ENCODE measurements at places on chromosomes 6 and 20.

DNA sequence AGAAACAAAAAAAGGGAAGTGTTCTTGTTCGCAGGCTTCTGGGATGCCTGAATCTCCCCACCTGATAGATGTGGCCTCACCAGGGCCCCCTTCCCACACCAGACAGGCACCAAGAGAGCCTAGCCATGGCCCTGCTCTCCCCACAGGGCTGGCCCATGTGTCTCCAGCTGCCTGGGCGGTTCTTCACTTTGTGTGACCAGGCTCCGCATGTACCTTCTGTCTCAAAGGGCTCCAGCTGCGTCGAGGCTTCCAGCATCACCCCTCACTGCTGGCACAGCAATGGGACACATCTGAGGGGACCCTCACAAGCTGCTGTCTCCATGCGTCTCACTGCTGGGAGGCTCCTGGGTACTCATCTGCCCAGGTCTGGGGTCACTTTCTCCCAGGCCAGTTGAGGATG is 362.9 kb downstream of the ZFAND3 start:
- no peak for DNase-seq

- no peak for DNase-seq
Measured at GRCh38 chr20:63127700-63128364, 88.1 kb downstream of the YTHDF1 start.

DNA sequence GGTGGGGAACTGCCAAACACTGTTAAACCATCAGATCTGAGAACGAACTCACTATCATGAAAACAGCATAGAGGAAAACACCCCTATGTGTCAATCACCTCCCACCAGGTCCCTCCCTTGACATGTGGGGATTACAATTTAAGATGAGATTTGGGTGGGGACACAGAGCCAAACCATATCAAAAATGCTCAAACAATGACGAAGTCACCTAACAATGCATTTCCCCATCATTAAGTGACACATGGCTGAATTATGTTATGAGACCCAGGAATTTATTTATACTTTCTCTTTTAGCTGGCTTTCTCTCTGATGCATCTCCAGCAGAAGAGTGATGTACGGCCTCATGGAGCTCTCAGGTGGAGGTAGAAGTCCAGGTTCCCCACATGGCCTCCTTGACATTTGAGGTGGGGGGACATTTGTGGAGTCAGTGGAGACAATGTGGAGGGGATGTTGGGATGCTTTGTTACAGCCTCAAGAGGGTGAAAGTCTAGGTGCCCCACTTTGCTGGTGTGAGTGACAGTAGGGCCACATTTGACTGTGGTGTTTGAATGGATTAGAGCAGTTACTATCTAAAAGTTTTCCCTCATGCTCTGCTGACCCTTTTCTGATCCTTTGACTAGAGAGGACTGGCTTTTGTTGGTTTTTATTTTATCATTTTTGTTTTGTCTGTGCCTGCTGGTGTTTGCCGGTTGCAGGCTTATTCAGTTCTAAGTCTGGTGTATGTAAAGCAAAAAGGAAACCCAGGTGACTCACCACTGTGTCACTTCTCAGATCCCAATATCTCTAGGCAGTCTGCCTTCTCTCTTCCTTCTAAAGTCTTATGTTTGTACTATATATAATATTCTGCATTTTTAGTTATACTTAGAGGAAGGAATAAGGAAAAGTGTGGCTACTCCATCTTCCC is 18.5 kb upstream of the DCBLD1 start:
- DNase-seq, result no peak

DNA sequence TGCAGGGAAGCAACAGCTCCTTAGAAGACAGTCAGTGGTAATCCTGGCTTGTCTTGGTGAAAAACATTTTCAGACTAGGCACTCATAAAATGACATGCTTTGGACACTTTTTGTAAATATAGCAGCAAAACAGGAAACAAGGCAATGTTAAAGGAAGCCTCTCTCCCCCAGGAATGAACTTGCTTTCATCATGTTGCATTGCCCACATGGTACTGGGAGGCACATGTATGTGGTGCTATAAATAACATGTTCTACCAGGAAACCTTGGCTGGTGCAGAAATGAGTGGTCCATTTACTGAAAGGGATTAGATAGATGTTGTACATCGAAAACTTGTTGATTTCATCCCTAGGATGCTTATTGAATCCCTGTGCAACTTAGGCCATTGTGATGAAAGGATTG is 121.4 kb upstream of the RREB1 start:
- no peak for DNase-seq

DNA sequence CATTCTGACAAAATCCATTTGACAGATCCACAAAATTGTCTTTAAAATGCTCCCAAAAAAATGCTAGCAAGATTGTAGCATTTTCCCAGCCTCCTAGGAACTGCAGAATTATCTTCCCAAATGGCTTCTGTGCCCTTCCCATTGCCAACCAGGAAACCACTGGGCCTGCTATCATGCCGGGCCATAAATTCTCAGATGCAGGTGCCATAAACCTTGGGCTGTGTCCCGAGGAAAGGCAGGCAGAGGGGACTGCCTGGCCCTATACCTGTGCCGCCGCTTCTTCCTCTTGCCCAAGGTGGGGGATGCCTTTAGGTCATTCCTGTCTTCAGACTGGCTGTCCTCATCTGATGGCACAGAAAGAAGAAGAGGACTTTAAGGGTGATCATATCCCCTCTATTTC is 2.8 kb downstream of the VSX1 start:
- no peak for DNase-seq

DNA sequence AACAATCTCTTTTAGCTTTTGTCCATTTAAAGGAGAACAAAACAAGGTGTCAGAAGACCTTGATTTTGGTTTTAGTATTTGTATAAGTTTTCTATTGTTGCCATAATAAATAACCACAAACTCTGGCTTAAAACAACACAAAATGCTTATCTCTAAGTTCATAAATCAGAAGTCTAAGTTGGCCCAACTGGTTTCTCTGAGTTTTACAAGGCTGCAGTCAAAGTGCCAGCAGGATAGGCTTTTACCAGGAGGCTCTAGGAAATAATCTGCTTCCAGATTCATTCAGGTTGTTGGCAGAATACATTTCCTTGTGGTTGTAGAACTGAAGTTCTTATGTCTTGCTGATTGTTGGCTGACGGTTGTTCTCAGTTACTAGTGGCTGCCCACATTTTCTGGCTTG is 147.2 kb upstream of the HMGCLL1 start:
- DNase-seq, result no peak

Data from forelimb muscle (tissue), 1 donor.